Left colon (tissue), 2 donors: ENCODE measurements at places on chromosomes 6 and 20. TPM values are rescaled to one million over a fixed set of nuclear protein-coding genes. Genes with fewer than 3 reads are reported as not detected.

- DNase-seq: no peak
Measured at GRCh38 chr20:52171025-52171424, 20.6 kb downstream of the ZFP64 start.

DNA sequence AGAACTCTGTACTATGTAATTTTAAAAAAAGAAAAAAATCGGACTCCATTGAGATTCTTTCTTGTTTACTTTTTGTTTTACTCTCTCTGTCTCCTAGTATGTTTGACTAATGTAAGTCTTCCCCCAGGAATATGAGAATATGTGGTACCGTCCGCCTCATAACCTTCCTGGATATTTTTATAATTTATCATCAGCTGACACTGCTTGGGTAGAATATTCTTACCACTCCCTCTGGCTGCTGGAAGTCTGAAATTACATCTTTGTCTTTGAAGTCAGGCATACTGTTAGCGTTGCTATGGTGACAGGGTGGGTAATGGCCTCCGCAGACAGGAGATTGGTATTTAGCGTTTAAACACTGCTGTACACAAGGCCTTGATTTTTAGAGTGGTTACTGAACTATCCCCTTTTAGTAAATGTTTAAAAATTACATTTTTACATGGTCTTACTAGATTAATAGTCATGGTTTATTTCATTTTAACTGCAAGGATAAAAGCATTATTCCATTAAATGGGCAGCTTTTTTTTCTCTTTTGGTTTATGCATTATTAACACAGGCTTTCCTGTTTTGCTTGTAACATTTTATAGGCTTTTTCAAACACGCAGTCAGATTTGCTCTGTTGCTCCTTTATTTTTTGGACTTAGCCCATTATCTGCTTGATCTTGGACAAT lies 176.4 kb downstream of the ARID1B start:
- no peak for DNase-seq

DNA sequence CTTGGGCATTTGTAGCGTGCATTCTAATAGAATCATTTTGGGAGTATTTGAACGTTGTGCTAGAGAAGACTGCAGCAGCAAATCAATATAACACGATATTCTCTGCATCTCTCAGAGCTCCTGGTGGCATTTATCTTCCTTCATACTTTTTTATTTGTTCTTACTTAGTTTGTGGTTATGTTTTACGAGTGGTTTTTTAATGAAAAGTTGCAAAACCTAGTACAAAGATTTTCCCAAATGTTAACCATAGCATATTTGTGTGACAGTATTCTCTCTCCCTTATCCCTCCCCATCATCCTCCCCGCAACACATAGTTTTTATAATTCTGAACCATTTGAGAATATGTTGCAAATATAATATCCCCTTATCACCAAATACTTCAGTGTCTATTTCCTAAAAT lies 50.4 kb downstream of the JARID2 start:
- DNase-seq: no peak

- DNase-seq: no peak
Measured at GRCh38 chr6:73006146-73006545, 219.2 kb downstream of the KHDC1L start.

GRCh38 chr20:59772931-59773913 lies 160.2 kb downstream of the SYCP2 start:
- DNase-seq: peak; percentile 58

GRCh38 chr6:170116636-170117035 lies 174.2 kb downstream of the DLL1 start:
- DNase-seq: peak; percentile 11

DNA sequence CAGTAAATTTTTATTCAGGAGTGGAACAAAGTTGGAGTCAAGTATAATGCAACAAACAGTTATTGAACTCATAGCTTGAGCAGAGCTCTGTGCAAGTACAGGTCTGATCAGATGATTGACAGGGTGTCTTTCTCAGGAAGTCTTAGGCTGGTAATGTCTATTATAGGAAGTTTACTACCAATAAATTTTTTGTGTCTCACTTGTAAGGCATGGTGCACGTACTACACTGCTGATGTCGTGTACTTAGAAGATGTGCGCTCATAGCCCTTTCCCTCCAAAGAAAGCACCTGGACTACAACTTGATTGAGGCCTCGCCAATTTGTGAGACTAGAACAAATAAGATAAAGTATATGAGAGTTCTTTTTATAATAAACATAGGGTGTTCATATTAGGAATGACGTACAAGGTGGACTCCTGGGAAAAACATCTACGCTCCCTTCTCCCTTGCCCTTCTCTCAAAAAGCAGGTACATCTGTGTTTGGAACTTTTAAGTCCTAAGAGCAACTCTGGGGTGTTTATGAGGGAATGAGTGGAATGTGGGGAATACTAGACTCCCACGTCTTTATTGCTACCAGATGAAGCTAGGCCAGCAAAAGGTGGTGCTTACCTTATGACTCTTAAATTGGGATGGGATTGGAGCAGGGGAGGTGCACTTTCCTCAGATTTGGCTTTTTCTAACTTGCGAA lies 1.5 kb downstream of the NDUFAF5 start:
- no peak for DNase-seq

- peak; percentile 48 for DNase-seq
Measured at GRCh38 chr20:9912858-9913434, 74.1 kb upstream of the PAK5 start.

TDRD6 gene
- total RNA-seq: 0.09 TPM
